Activated T-cell treated with anti-CD3 and anti-CD28 coated beads, Interleukin-2, amount 50 U/mL, for 4 hours (primary cell): ENCODE measurements at places on chromosomes 3 and 15. TPM values are rescaled to one million over a fixed set of nuclear protein-coding genes. Genes with fewer than 3 reads are reported as not detected.

DNA sequence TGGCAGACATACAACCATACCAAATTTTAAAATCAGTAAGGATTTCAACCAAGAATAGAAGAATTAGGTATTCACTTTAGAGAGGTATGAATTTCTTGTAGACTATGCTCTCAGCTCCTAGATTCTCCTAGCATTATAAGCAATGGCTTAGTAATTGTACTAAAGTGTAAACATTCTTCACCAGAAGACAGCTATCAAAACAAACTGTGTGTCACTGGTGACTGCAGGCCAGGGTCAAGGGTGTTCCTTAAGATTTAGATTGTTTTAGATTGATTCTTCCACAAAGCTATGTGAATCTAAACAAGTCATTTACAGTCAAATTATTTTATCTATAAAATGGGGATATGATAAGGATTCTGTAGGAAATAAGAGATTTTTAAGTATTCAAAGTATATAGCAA lies 23.1 kb upstream of the GP5 start:
- DNase-seq, result no peak

DNA sequence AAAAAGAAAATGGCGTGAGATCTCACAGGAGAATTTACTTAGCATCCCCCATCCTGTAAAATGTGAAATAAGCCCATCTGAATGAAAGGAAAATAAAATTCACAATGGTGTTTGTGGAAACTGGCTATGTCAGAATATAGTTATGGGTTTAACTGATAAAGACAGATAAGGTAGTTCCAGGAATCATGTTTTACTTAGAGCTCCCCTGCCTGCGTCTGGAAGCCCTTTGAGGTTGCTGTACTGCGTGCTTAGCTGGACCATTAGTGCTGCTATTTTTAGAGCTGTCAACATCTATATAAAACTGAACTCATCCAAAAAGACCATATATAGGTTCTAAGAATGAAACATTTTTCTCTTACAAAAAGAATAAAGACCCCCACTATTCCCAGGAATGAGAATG lies 130.8 kb downstream of the LSAMP start:
- no peak for DNase-seq

DNA sequence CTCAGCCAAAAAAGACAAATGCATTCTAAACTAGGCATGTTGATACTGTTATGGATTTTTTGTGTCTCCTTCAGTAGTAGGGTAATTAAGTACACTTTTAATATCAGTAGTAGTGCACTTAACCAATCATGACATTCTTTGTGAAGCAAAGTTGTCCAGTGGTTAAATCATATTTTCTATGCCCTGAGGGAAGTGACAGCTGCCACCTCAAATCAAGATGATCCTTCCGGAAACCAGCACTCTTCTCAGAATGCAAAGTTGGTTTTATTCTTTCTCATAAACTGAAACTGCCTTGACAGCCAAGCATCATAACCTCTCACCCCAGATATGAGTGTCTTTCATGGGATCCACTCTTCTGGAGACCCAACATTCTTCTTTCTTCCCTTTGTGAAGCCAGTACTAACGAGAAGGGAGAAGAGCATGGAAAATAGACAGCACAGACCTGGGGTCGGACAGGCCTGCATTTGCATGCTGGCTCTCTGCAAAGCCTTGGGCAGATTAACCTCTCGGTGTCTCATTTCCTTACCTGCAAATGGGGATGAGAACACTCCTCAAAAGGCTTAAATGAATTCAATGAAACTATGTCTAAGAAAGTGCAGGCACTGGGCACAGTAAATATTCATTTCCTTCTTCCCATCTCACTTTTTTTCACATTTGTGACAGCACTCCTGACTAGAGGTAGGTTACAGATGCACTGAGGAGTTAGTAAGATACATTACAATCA lies 13.2 kb downstream of the AAGAB start:
- DNase-seq, result no peak

- DNase-seq, result no peak
Measured at GRCh38 chr15:52251144-52251860, 44.3 kb downstream of the MYO5C start.

TMOD2 gene
- 3.9 TPM for total RNA-seq

PRTG gene
- not detected for total RNA-seq

SERINC4 gene
- 0.15 TPM for total RNA-seq

CDHR4 gene
- not detected for total RNA-seq
